ENCODE measurements at places on chromosomes 2 and 18. TPM values are rescaled to one million over a fixed set of nuclear protein-coding genes. Genes with fewer than 3 reads are reported as not detected.
A peak's percentile ranks its signal among the peaks of the same experiment; 100 is the strongest.

DNA sequence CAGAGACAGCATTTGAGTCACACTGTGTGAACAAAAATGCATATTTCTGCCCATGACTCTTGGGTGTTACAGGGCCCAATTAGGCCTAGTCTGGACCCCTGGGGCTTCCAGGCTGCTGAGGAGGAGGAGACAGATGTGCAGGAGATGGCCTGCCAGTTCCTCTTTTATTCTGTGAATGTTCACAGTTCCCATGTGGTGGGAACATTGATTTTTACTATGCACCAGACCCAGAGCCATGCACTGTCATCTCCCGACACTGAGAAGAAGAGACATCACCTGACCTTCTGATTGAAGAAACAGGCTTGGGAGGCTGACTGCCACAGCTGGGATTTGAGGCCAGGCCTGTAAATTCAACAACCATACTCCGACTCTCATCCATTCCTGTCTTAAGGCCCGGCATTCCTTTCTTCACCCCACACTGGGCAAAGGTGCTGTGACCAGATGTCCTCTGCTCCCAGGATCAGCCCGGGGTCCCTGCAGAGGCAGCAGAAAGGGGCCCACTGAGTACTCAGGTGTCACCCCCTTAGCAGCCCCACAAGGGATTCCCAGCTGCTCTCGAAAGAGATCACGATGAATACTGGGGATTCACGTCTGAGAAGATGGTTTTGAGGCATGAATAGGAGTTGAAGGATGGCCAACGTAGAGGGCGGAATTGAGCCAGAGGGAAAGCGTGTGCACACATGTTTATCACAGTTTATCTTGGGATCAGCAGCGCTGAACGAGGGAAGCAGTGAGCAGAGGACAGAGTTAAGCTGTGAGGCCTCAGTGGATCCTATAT lies 3.6 kb upstream of the TFCP2L1 start:
- DNase-seq: no peak

DNA sequence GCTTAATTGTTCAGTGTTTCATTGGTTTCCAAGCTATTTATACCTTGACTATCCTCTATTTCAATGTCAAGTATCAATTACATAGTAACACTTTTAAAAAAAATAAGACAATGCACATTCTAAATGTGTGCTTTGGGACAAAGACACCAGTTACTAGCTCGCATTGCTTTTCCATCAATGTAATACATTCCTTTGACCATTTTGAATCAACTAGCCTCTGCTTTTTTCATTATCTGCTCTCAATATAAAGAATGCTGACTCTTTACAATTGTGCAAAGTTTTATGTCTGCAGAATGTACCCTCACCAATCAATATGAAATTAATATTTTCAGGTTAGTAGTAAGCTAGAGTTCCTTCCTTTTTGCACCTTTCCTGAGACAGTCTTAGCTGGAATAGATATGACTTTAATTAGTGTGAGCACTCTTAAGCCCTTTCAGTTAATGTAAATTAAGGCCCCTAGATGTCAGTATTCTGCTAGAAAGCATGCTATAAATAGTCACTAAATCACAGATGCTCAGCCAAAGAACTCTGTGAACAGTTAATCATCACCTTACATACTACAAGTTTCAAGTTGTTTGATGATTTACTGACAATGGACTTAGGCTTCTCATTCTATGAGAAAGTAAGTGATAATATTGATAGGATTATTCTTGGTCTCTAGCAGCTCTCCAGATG lies 413.6 kb downstream of the PTH2R start:
- peak; percentile 42 for DNase-seq

DNA sequence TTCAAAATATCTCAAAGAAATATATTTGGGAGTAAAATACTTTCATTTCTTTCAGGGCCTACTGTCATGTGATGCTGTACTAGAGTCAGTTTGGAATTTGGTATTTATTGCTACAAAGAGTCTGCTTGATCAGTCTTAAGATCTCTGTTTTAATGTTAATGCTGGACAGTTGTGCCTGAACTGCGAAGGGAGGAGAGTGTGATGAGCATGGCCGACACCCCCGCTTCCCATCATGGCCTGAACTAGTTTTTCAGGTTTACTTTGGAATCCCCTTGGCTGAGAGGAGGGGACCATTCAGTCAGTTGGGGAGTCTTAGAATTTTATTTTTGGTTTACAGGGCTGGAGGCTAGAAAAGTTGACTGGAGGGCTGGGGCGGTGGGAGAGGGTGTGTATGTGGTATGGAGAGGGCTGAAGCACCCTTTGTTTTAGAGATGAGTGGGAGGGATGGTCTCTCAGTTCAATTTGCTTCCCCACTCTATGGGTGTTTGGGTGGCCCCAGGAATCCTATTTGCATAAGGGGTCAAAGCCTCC lies 20.9 kb upstream of the TEX44 start:
- DNase-seq: no peak

- no peak for DNase-seq
Observed at GRCh38 chr18:62988471-62988870, 273.1 kb downstream of the PHLPP1 start.

- DNase-seq: no peak
Observed at GRCh38 chr2:117967977-117968718, 45.7 kb downstream of the CCDC93 start.

GRCh38 chr18:34809451-34810072 lies 99.5 kb downstream of the DTNA start:
- DNase-seq: no peak

- DNase-seq: no peak
Observed at GRCh38 chr2:146931109-146931508, 913.7 kb upstream of the ACVR2A start.

GRCh38 chr2:55610954-55611743 lies 6.3 kb downstream of the PPP4R3B start:
- no peak for DNase-seq

DNA sequence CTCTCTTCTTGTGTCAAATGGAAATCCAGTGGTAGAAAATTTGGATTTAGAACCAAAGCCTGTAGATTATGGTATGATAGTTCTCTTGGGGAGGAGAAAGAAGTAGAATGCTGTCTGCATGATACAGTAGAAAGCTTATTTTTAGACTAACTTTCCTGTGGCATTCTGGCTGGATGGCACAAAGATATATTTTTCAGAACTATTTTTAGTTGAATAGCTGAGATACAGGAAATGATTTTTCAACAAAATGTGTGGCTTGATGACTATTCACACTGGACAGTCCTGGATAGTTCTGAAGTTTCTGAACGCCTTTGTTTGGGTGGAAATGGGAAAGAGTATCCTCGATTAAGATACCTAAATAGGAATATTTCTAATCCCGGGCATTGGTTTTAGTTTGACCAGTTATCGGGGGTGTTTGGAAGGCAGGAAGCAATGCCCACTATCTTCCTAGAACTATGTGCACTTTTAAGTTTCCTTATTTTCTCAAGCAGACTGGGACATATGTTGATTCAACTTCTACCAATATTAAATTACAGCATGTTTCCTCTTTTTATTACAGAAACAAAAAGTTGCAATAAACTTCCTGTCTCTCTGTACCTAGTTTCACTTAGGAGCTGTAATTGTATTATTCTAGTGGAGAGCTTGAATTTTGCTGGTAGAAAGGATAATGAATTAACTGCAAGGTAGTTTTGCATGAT lies 32.1 kb downstream of the GDF7 start:
- no peak for DNase-seq

DNA sequence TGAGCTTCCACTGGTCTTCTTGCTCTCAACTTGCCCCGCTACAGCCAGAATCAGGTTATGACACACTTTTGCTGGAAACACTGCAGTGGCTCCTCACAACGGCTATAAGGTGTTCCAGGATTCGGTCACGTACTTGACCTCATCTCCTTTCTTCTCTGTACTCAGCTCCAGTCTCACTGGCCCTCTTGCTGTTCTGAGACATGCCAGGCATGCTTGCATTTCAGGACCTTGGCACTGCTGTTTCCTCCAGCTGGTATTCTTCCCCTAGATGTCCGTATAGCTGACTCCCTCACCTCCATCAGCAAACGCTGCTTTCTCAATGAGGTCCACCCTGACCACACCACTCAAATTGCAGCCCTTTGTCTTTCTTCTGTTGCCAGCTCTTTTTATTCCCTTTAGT lies 31.9 kb upstream of the C1GALT1C1L start:
- DNase-seq: no peak

DNA sequence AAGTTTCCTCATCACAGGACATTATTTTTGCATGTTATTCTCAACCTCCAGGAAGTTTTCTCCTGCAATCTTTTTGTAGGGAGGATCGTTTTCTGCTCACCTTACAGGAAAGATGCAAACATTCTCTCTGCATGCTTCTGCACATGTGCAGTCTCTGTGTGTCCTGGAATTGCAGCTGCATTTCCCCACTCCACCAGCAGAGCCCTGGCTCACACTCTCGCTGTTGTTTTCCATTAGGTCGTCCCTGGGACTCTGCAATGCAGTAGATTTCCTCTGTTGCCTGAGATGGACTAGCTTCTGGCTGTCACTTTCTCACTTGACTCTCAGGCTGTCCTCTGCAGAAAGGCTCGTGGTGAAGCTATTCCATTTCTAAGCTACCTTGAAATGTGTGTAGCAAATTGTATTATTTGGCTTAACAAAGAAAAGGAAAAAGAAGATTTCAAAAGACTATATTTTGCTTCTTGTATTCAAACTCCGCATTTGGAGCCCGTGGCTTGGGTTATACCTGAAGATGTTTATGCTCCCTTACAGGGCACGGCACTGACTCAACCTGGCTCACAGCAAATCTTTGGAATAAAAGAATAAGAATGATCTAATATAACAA lies 346.7 kb downstream of the RAD51AP2 start:
- peak; percentile 32 for DNase-seq

DNA sequence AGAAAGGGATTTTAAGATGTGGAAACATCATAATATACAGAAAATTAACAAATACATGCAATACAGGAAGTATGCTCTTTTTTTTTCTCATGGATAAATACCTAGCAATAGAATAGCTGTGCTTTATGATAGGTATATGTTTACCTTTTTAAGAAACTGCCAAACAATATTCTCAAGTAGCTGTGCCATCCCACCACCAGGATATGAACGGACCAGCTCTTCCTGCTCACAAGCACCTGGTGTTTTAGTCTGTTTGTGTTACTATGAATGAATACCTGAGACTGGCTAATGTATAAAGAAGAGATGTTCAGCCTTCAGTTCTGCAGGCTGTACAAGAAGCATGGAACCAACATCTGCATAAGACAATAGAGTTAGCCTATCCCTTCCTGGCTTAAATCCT lies 19.9 kb upstream of the UGT1A8 start:
- no peak for DNase-seq

GRCh38 chr2:224711859-224712665 lies 4.1 kb downstream of the CCDC195 start:
- no peak for DNase-seq

GRCh38 chr2:45028276-45028675 lies 19.0 kb upstream of the SIX2 start:
- DNase-seq: no peak

DNA sequence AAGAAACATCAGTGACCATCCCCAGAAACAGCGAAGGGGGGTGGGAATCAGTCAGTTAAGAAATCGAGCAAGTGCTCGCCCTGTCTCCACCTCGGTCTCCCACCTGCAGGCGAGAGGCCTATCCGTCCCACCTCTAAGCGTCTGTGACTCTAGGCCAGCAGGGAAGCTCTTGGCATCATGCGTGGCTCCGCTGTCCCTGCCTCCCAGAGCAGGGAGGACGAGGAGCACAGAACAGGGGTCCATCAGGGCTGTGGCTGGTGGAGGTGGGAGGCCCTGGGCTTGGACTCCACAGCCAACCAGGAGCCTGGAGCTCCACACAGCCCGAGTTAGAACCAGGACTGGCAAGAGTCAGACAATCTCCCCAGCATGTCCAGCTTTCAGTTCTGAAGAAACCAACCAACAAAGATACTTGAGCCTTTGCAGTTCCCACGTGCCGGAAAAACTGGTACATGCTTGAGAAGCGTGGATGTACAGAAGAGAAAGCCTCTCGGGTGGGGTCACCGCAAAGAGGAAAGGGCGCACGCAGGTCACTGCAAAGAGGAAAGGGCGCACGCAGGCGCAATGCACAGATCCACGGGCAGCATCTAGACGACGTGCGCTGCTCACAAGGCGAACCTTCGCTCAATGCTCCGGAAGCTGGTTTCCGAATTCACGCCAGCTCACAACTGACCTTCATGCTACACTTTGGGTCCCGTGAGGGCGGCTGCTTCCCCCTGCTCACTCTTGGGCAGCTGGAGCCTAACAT lies 104.5 kb upstream of the ALKAL2 start:
- no peak for DNase-seq

DNA sequence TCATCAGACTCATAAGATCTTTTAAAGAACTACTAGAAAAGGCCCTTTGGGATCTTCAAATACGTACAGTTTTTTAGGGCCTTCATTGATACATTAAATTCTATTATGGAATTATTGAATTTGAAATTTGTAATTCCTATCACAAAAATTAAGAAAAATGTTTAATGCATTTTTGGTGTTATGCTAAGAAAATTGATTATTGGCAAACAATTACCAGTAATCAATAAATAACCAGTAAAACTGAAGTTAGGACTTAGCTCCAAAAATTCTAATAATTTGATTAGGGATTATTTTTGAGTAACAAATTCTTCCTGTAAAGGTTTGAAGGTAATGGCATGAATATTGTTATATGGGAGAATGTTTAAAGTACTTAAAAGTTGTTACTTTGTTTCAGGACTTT lies 119.3 kb downstream of the UBR3 start:
- no peak for DNase-seq

DNA sequence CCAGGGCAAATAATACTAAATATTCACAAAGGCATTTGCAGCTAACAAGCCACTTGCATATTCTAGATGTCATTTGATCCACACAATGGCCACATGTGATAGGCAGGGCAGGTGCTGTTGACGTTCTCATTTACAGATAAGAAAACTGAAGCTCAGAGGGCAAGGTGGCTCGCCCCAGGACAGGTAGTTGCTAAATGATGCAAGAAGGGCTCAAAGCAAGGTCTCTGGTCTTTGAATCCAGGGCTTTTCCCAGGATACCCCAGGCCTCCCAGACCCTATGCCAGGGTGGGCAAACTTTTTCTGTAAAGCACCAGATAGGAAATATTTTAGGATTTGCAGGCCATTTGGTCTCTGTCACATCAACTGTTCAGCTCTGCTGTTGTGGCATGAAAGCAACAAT lies 35.1 kb downstream of the LOXHD1 start:
- DNase-seq: no peak

- DNase-seq: no peak
Observed at GRCh38 chr2:151974988-151975387, 123.9 kb downstream of the CACNB4 start.

RTP5 gene
- not detected for total RNA-seq

ATP8B1 gene
- 14.7 TPM for total RNA-seq

MALL gene
- total RNA-seq: 94.5 TPM

EVX2 gene
- total RNA-seq: not detected

SERPINB4 gene
- not detected for total RNA-seq

SERPINB3 gene
- total RNA-seq: 0.88 TPM

FAM98A gene
- total RNA-seq: 57.1 TPM

CPS1 gene
- total RNA-seq: 19.2 TPM

RAB31 gene
- total RNA-seq: 51.7 TPM

DGUOK gene
- 87.6 TPM for total RNA-seq

SH3RF3 gene
- total RNA-seq: 0.14 TPM

REG3A gene
- total RNA-seq: not detected

TEKT4 gene
- total RNA-seq: not detected

ZAP70 gene
- total RNA-seq: not detected

ANKRD44 gene
- total RNA-seq: 0.99 TPM

CCDC138 gene
- total RNA-seq: 9.0 TPM

All from foreskin keratinocyte (primary cell).